ENCODE measurements at places on chromosomes 3 and 15. TPM values are rescaled to one million over a fixed set of nuclear protein-coding genes. Genes with fewer than 3 reads are reported as not detected.

GRCh38 chr3:41092844-41093243 lies 106.5 kb upstream of the CTNNB1 start:
- DNase-seq, result no peak
- no peak overlapping the region for H3K4me3 ChIP-seq
- no peaks in the 10 kb centered on the region for H3K4me1 ChIP-seq
- H3K27ac ChIP-seq, result no peak overlapping the region

DNA sequence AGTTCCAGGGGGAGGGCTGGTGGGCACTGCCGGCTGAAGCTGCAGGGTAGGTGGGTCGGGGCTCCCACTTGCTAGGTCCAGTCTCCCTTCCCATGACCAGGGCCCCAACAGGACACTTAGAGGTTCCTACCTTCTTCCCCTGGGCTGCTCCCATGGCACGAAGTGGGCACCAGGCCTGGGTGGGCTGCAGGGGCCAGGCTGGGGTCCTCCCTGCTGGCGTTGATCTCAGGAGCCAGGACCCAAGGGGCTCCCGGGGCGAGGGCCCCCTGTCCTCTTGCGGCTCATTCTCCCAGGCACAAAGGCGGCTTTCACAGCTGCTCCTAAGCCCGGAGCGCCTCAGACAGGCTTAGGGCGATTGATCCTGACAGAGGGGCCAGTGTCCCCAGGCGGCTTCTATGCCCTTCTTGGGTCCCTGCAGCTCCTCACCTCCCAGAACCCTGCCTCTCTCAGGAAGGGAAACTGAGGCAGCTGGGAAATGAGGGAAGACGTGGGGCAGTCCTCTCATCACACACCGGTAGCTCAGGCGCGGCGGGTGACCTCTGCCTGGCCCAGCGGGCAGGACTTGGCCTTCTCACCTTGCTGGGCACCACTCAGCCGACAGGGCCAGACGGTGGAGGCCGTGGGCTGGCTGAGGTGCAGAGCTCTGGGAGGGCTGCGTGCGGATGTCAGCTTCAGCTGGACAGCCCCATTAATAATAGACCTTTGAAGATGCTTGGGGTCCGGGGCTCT lies 39.6 kb downstream of the FAM3D start:
- peaks cover 23% of the 10 kb centered on the region for H3K4me1 ChIP-seq
- no peaks in the 10 kb centered on the region for H3K36me3 ChIP-seq
- no peaks in the 10 kb centered on the region for H3K27me3 ChIP-seq
- no peak overlapping the region for H3K4me3 ChIP-seq
- H3K27ac ChIP-seq, result peak overlapping the region; percentile 69

DNA sequence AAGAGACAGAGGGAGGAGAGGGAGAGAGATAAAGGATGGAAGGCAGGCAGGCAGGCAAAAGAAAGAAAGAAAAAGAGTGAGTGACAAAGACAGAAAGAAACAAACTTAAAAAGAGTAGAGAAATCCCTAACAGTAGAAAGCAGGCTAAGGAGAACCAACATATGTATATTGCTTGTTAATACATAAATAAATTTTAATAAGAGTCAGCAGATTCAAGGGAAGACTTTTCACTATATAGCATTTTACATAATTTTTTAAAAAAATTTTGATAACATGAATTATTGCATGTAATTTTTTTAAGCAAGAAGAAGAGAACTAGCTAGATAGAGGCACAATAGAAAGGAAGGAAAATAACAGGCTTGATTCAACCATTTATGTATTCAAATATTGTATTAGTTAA lies 291.6 kb downstream of the KCNH8 start:
- DNase-seq, result no peak
- no peak overlapping the region for H3K27ac ChIP-seq
- no peaks in the 10 kb centered on the region for H3K4me1 ChIP-seq
- no peak overlapping the region for H3K4me3 ChIP-seq

DNA sequence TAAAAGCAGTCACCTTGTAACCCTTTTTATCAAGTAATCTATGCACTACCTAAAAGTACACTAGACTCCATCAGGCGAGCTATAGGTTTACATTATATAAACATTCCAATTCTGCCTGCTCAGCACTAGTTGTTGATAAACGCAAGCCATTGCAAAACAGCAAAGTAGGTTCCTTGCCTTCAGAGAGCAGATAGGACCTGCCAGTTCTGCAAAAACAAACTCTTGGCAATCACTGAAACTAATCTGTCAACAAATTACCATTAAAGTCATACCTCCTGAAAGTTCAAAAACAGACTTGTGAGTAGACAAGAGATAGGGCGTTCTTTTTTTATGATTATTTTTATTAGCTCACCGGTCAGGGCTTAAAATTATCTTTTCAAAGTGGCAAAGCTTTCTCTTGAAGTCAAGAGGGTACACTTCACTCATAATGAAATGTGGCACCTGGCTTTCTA lies 392.5 kb downstream of the FOXP1 start:
- H3K27me3 ChIP-seq, result no peaks in the 10 kb centered on the region
- H3K4me1 ChIP-seq, result no peaks in the 10 kb centered on the region
- no peak overlapping the region for H3K4me3 ChIP-seq
- H3K36me3 ChIP-seq, result no peaks in the 10 kb centered on the region
- DNase-seq, result no peak

GRCh38 chr15:38991126-38991525 lies 426.5 kb upstream of the RASGRP1 start:
- no peaks in the 10 kb centered on the region for H3K36me3 ChIP-seq
- H3K27me3 ChIP-seq, result no peaks in the 10 kb centered on the region
- H3K4me1 ChIP-seq, result peaks cover 4% of the 10 kb centered on the region
- no peak overlapping the region for H3K27ac ChIP-seq
- H3K4me3 ChIP-seq, result no peak overlapping the region

DNA sequence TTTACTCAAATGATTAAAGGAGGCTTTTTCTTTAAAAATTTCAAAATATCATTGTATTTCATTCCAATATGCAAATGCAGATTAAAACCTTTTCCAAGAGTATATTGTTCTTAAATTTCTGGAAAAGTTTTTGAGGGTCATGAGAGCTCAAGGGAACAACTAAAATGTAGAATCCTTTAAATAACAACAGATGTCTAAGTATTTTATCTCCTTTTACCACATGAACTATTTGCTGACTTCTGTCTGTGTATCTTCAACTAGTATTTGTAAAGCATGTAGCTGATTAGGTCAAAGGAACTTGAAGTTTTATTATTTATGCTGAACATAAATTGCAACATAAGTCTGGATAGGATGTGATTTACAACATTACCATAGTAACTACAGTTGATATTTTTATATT lies 402.6 kb downstream of the CNTN6 start:
- H3K4me3 ChIP-seq, result no peak overlapping the region
- no peak overlapping the region for H3K27ac ChIP-seq
- DNase-seq, result no peak
- H3K4me1 ChIP-seq, result no peaks in the 10 kb centered on the region
- no peaks in the 10 kb centered on the region for H3K27me3 ChIP-seq

DNA sequence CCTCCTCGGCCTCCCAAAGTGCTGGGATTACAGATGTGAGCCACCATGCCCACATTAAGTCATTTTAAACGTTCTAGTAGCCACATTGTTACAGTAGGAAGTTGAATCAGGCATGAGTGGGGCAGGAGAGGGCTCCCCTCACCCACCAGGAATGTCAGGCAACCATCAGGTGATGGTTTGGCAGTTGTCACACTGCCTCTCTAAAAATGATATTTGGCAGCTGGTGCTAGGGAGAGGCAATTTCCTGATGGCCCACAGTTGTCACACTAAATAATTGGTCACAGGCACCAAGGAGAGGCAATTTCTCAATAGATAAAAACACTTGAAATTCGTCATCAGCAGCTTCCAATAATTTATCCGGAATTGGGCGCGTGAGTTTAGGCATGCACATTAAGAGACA lies 79.2 kb upstream of the ABHD2 start:
- H3K36me3 ChIP-seq, result no peaks in the 10 kb centered on the region
- H3K27ac ChIP-seq, result no peak overlapping the region
- no peak overlapping the region for H3K4me3 ChIP-seq
- DNase-seq, result no peak

- no peaks in the 10 kb centered on the region for H3K27me3 ChIP-seq
- peak; percentile 89 for DNase-seq
- H3K4me3 ChIP-seq, result peak overlapping the region; percentile 57
- H3K36me3 ChIP-seq, result no peaks in the 10 kb centered on the region
Measured at GRCh38 chr15:89751748-89752147, 699 bp upstream of the MESP1 start.

GRCh38 chr3:105561876-105562275 lies 195.2 kb downstream of the ALCAM start:
- no peak overlapping the region for H3K27ac ChIP-seq
- H3K4me1 ChIP-seq, result no peaks in the 10 kb centered on the region
- H3K36me3 ChIP-seq, result no peaks in the 10 kb centered on the region

DNA sequence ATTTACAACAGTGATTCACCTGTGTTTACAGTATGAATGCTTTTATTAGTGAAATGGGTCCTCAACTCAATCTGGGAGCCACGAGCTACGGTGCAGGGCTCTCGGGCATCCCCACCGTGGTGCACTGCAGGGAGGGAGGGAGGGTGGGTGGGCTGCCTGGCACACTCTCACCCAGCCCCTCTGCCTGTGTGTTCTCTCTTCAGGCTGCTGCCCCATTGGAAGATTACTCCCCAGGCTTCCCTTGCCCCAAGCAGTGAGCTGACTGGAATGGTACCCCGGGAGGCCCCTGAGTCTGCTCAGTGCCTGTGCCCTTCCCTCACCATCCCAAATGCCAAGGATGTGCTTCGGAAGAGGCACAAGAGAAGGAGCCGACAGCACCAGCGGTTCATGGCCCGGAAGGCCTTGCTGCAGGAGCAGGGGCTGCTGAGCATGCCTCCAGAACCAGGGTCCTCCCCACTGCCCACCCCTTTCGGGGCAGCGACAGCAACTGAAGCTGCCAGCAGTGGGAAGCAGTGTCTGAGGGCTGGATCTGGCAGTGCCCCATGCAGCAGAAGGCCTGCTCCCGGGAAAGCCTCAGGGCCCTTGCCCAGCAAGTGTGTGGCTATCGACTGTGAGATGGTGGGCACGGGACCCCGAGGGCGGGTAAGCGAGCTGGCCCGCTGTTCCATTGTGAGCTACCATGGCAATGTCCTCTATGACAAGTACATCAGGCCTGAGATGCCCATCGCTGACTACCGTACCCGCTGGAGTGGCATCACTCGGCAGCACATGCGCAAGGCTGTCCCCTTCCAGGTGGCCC lies 5.0 kb downstream of the AEN start:
- H3K36me3 ChIP-seq, result no peaks in the 10 kb centered on the region
- peaks cover 30% of the 10 kb centered on the region for H3K4me1 ChIP-seq
- no peak overlapping the region for H3K27ac ChIP-seq

The C2CD4A gene
- 16.1 TPM for total RNA-seq
